ENCODE measurements at places on chromosomes 7 and 10.

DNA sequence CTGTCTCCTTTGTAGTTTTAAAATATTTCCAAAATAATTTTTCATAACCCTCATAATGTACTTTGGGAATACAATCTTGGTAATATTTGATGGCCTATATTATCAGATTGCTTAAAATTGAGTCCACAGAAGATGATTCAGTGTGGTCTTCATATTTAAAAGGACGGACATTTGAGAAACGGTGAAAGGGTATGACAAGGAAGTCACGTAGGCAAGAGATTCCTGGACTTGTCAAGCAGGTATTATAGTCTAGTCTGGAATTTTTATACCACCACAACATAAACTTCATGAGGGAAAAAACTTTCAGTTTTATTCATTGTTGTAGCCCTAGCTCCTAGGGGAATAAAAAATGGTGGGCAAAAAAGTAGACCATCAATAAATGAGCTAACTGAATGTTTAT, 82.3 kb downstream of the KMT2E start:
- no peak for DNase-seq

GRCh38 chr7:50610521-50611277, 45.5 kb upstream of the DDC start:
- no peak for DNase-seq

DNA sequence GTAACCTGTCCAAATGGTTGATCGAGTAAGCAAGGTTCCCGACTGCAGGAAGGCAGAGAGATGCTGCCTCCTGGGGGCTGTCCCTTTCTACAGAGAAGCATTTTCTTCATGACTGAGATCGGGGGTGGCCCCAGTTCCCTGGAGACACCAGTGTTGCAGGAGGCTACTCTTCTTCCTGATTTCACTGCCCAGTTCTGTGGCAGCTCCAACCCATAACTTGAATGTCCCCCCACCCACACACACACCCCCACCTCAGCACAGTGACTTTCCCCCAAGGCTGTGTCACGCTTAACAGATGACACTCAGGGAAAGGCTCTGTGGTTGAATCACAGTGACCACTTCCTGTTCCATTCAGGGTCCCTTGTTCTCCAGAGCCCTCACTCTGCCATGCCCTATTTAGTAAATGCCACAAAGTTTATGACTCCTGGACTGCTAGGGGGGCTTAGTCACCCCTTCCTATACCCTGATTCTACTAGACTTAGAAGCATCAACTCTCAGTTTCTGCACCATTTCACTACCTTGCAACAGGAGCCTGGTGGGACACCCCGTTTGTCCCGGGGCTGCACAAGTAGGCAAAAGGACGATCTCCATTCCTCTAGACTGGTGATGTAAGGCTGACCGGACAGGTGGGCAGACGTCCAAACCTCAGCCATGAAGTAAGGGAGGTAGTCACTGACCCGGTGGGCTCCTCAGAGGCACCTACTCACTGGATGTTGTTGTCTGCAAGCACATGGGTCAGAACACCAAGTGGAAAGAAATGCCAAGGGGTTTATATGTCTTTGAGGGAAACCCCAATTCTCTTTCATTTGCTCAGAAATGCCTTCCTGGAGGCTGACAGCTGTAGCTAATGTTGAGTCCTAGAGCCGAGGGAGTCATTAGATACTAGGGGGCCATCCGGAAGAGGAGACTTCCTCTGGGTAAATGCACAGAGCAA, 31.3 kb upstream of the SMC3 start:
- DNase-seq, result peak; percentile 76

- DNase-seq, result no peak
These were observed 6.3 kb upstream of the AKR1E2 start for GRCh38 chr10:4819707-4820106.

GRCh38 chr10:88289342-88289741, 293.8 kb downstream of the RNLS start:
- DNase-seq, result no peak

GRCh38 chr10:79318369-79318768, 28.9 kb upstream of the PPIF start:
- DNase-seq, result no peak

Measured in stimulated activated CD8-positive, alpha-beta memory T cell treated with anti-CD3 and anti-CD28 coated beads, Interleukin-4, amount 100 ng/mL, for 4 hours (primary cell).